Activated CD4-positive, alpha-beta memory T cell treated with anti-CD3 and anti-CD28 coated beads, Interleukin-2, amount 10 ng/mL, durations not matched to agents 7 days and 5 days (primary cell): ENCODE measurements at places on chromosomes 12 and 14. TPM values are rescaled to one million over a fixed set of nuclear protein-coding genes. Genes with fewer than 3 reads are reported as not detected.
A peak's percentile ranks its signal among the peaks of the same experiment; 100 is the strongest.

DNA sequence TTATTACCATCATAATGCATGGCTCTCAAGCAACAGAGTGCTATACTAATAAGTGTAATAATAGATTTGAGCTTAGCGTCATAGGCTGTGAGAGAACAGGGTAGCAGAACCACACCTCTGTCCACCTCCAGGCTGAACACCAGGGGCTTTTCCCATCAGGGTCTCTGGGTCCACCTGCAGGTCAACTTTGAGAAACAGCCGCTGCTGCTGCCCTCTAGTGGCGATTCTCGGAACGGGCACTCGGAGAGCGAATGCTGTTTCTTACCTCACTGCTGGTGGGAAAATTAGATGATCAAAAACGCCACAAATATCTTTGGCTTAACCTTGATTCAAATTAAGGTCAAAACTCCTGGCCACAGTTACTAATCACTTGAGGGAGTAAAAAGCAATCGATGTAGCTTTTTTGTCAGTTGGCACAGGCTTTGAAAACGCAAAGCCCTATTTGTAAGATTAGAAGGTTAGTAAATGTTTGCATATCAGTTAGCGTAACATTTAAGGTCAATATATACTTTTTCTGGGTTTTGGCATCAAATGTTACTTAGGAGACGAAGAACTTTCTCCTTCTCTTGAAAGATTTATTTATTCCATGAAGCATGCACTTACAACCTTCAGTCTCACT is 127.9 kb upstream of the TMEM132D start:
- peak; percentile 56 for DNase-seq

DNA sequence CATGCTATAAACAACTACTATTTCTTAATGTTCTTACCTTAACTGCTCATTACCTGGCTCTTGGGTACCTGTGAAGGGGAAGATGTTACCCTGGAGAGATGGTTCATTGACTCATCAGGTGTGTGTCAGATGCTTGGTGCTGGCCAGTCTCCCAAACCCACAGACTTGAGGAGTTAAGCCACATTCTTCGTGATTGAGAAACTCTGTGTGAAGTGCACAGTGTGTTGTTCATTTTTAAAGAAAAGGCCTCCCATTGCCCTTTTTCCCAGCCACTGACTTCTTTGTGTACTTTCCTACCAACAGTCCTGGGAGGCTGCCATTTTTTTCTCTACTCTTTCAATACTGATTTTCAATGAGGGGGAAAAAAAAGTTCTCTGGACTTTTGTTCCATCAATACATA is 3.2 kb downstream of the MGST1 start:
- no peak for DNase-seq

DNA sequence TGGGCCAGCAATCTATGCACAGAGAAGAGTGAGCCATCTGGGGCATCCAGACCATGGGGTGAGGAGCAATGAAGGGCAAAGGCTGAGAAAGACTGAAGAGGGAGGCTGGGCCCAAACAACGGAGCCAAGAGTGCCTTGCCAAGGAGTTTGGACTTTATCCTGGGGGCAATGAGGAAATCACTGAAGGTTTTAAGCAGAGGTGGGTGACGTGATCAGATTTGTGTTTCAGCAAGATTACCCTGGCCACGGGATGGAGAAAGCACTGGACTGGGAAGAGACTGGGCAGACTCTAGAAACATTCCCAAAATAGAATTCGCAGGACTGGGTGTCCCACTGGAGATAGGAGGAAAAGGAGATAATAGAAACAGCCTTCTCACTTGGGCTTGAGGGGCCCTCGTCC is 65.3 kb downstream of the DPF3 start:
- DNase-seq, result no peak

GRCh38 chr14:68820119-68820518 is 27.3 kb upstream of the ZFP36L1 start:
- DNase-seq, result no peak

- DNase-seq, result no peak
Measured at GRCh38 chr14:63343878-63344277, 25.1 kb upstream of the GPHB5 start.

DNA sequence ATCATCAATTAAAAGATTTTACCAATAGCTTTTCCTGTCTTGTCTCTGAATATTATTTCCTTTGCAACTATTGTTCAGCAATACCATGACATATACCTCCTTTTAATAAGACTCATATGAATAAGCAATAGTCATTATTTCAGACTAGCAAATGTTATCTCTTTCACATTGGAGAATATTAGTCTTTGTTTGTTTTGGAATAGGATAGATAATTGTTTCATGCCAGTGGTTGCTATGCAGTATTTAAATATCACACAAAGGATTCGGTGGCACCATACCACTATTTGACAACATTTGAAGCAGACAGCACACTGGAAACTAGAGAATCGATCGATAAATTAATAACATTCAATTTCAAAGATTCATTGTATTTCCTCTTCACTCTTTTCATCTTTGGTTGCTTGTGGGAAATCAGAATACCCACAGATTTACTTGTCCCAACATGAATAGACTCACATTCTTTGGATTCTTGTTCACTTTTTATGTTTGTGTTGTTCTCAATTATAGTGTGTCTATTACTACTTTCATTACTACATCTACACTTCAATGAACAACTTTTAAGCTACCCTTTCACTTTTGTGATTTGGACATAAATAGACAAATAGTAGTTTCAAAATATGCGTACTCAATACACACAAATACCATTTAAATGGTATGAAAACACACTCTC is 42.7 kb upstream of the TBPL2 start:
- DNase-seq, result no peak

DNA sequence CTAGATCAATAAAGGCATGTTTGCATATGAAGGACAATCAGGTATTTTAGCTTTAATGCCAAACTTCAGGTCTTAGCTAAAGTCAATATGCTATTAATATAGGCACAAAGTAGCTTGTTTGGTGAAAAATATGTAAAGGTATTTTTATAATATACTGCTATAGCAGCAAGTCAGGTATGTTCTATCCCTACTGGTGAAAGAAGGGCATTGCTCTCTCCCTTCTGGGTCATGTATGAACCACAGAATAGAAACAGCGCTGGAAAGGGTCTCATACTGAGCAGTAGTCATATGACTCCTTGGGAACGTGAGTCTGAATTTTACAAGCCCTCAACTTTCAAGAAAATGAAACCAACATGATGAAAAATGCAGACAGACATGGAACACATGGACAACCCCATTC is 314.6 kb downstream of the GRIN2B start:
- DNase-seq, result no peak

DNA sequence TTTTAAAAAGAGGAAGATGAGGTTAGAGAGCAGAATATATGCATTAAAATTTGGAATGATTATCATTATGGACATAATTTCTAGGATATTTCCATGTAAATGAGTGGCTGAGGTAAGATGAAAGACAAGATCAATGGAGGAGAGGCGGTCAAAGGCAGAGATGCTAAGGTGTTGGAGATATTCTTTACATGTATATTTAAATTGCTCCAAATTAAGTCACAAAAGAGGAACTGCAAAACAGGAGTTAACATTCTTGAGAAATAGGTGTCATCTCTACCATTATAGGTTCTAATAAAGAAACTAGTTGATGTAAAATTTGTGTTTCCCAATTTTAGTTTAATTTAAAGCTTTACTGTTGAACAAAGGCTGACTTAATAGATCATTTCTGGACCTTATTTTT is 268.5 kb upstream of the PPFIA2 start:
- DNase-seq, result no peak

- DNase-seq, result no peak
Measured at GRCh38 chr14:57863471-57863870, 2.4 kb downstream of the SLC35F4 start.

- no peak for DNase-seq
Measured at GRCh38 chr12:66627988-66628317, 50.9 kb downstream of the GRIP1 start.

GRCh38 chr12:71400481-71400880 is 39.1 kb upstream of the LGR5 start:
- no peak for DNase-seq

DNA sequence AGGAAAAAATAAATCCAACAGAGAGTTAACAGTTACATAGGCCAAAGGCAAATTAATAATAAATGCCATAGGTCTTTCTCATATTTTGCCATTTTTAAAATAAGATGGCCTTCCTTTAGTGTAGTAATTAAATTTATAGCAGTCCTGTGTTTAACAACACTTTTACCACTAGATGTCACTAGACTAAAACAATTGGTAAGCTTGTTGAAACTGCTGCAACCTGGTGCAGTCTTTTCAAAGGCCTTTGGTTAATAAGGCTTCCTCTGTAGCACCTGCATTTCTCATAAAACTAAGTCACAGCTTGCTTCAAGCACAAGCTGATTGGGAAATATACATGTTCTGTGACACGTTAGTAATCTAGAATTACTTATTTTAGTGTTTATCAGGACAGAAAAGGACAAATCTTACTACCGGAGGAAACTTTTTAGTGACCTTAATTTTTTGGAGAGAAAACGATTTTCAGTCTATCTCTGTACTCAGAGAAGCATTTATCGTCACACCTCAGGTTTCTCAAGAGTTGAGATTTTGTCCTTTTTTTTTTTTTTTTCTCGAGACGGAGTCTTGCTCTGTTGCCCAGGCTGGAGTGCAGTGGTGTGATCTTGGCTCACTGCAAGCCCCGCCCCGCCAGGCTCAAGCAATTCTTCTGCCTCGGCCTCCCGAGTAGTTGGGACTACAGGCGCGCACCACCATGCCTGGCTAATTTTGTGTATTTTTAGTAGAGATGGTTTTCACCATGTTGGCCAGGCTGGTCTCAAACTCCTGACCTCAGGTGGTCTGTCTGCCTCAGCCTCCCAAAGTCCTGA is 20.0 kb downstream of the BORCS5 start:
- no peak for DNase-seq

Gene PMCH
- total RNA-seq, result 1.4 TPM

Gene GLT8D2
- not detected for total RNA-seq

Gene JPH4
- total RNA-seq, result not detected

Gene RD3L
- not detected for total RNA-seq

Gene MYH6
- total RNA-seq, result 0.10 TPM

Gene OAS2
- total RNA-seq, result 327 TPM

Gene DHH
- 0.20 TPM for total RNA-seq
